ENCODE measurements at places on chromosomes 5 and 9. TPM values are rescaled to one million over a fixed set of nuclear protein-coding genes. Genes with fewer than 3 reads are reported as not detected.
A peak's percentile ranks its signal among the peaks of the same experiment; 100 is the strongest.

- H3K4me1 ChIP-seq: peaks cover 44% of the 10 kb centered on the region
- H3K36me3 ChIP-seq: no peaks in the 10 kb centered on the region
- no peak overlapping the region for H3K27ac ChIP-seq
Measured at GRCh38 chr9:120877276-120878034, 467 bp upstream of the PHF19 start.

- no peak for DNase-seq
- no peak overlapping the region for H3K4me3 ChIP-seq
- no peaks in the 10 kb centered on the region for H3K27me3 ChIP-seq
- H3K36me3 ChIP-seq: no peaks in the 10 kb centered on the region
Measured at GRCh38 chr9:72911247-72911775, 41.5 kb downstream of the ALDH1A1 start.

GRCh38 chr9:127531676-127532075 lies 80.4 kb downstream of the LRSAM1 start:
- peaks cover 27% of the 10 kb centered on the region for H3K4me1 ChIP-seq
- no peaks in the 10 kb centered on the region for H3K27me3 ChIP-seq
- H3K27ac ChIP-seq: 0 out of 2 replicates have a peak overlapping the region, but pooled peaks have one; percentile 13
- no peaks in the 10 kb centered on the region for H3K36me3 ChIP-seq
- DNase-seq: no peak

GRCh38 chr5:4868140-4868735 lies 271.9 kb upstream of the ADAMTS16 start:
- no peaks in the 10 kb centered on the region for H3K4me1 ChIP-seq
- no peak overlapping the region for H3K4me3 ChIP-seq
- H3K27ac ChIP-seq: no peak overlapping the region
- H3K27me3 ChIP-seq: no peaks in the 10 kb centered on the region
- H3K36me3 ChIP-seq: no peaks in the 10 kb centered on the region

DNA sequence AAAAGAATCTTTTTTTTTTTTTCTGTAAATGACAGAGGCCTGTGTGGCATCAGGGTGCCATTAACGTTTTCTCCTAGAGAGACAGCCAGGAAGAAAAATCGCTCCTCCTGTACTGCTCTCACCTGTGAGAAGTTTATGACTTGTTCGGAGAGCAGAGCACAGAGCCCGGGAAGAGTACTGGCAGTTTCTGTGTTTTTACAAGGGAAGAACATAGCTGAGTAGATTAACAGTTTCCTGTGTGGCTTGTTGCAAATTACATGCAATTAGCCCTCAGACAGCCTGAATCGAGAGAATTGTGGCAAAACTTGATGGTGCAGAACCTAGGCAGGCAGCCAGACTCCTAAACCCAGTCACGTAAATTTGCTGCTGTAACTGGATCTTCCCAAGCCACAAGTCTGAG lies 32.1 kb downstream of the PRKACG start:
- H3K4me3 ChIP-seq: no peak overlapping the region
- H3K27ac ChIP-seq: no peak overlapping the region
- no peaks in the 10 kb centered on the region for H3K36me3 ChIP-seq

- H3K36me3 ChIP-seq: no peaks in the 10 kb centered on the region
- H3K27ac ChIP-seq: no peak overlapping the region
- H3K27me3 ChIP-seq: no peaks in the 10 kb centered on the region
- DNase-seq: no peak
Measured at GRCh38 chr5:163677092-163677491, 171.7 kb downstream of the MAT2B start.

GRCh38 chr9:74589576-74589975 lies 92.4 kb downstream of the RORB start:
- H3K27me3 ChIP-seq: no peaks in the 10 kb centered on the region
- H3K4me3 ChIP-seq: no peak overlapping the region
- no peak overlapping the region for H3K27ac ChIP-seq
- no peaks in the 10 kb centered on the region for H3K36me3 ChIP-seq

GRCh38 chr5:124980163-124980941 lies 233.9 kb upstream of the ZNF608 start:
- H3K4me3 ChIP-seq: no peak overlapping the region
- H3K27ac ChIP-seq: no peak overlapping the region
- H3K4me1 ChIP-seq: peaks cover 26% of the 10 kb centered on the region
- DNase-seq: peak; percentile 61
- H3K27me3 ChIP-seq: no peaks in the 10 kb centered on the region

GRCh38 chr9:70675868-70676370 lies 261.5 kb upstream of the KLF9 start:
- no peak for DNase-seq
- H3K27ac ChIP-seq: no peak overlapping the region
- H3K27me3 ChIP-seq: no peaks in the 10 kb centered on the region
- H3K4me1 ChIP-seq: no peaks in the 10 kb centered on the region
- H3K36me3 ChIP-seq: no peaks in the 10 kb centered on the region
- H3K4me3 ChIP-seq: no peak overlapping the region

DNA sequence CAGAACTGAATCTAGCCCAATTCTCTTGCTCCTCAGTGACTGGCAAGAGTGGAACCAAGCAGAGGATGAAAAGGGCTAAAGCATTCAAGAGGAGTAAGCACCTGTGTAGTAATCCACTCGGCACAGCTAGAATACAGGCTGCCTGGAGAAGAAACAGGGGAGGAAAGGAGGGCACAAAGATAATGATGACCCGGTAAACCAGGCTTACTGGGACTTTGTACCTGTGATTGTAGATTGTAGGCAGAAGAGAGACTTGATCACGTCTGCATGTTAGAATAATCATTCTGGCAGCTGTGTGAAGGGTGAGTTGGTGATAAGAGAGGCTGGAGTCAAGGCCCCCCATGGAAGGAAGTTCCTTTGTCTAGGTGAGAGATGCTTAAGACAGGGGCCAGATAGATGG lies 20.6 kb upstream of the TNFSF15 start:
- DNase-seq: no peak
- no peak overlapping the region for H3K4me3 ChIP-seq
- no peaks in the 10 kb centered on the region for H3K4me1 ChIP-seq
- H3K27me3 ChIP-seq: no peaks in the 10 kb centered on the region
- H3K36me3 ChIP-seq: no peaks in the 10 kb centered on the region

GRCh38 chr5:61881821-61882487 lies 424.1 kb upstream of the KIF2A start:
- H3K36me3 ChIP-seq: no peaks in the 10 kb centered on the region
- H3K4me1 ChIP-seq: no peaks in the 10 kb centered on the region
- no peak overlapping the region for H3K27ac ChIP-seq
- no peak for DNase-seq
- no peak overlapping the region for H3K4me3 ChIP-seq

DNA sequence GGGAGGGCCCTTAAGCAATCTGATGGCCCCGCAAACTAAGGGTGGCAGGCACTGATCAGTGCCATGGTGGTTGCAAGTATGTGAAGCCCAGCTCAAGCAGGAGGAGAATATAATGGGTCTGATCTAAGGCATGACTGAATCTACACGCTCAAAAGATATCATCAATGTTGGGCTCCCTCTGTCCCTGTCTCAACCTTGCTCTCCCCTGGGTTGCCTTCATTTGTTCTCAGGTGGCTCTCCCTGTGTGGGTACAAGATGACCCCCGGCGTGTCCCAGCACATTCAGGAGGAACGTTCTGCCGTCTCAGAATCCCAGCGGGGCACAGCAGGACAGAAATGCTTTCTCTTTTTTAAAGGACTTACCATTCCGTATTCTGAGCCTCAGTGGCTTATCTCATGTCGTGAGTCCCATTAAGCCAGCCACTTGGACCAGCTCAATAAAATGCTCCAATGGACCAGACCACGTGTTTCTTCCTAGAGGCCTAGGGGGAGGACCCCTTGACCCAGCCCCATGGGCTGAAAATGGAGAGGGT lies 12.0 kb upstream of the RNF130 start:
- no peaks in the 10 kb centered on the region for H3K27me3 ChIP-seq
- DNase-seq: no peak
- peak overlapping the region; percentile 95 for H3K27ac ChIP-seq
- H3K4me1 ChIP-seq: peaks cover 40% of the 10 kb centered on the region
- H3K4me3 ChIP-seq: no peak overlapping the region
- H3K36me3 ChIP-seq: no peaks in the 10 kb centered on the region

DNA sequence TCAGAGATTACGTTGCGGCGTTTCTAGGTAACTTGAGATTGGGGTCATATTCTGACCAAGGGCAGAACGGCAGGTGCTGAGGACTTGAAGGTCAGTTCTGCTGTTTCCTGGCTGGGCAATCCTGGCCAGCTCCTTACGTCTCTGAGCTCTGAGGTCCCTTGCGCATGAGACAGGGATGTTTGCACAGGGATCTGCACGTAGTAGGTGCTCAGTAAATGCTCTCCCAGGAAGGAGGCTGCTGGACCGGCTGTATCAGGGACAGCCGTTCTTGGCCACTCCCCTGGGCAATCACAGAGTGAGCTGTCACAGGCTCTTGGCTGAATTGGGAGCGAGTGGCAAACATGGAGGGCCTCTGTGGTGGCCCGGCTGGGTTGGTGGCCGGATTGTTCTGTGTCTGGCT lies 8.3 kb downstream of the NCS1 start:
- peaks cover 15% of the 10 kb centered on the region for H3K4me1 ChIP-seq
- no peaks in the 10 kb centered on the region for H3K36me3 ChIP-seq
- no peak overlapping the region for H3K27ac ChIP-seq
- DNase-seq: no peak

DNA sequence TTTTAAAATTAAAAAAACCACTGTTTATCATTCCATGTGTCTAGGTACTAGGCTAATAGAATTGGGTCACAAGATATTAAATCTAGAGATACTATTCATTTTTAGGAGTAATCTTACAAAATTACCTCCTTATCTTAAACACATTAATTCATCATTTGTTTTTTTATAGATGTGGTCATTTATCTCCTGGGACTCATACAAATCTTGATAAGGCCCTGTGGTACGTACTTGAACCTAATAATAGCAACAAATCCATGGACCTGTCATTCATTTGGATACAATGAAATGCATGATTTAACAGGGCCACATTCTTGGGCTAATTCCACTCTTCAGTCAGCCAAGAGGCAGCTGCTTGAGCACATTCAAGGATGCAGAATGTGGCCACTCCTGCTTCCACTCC lies 66.4 kb upstream of the MARCHF11 start:
- H3K27ac ChIP-seq: no peak overlapping the region
- no peak for DNase-seq
- no peaks in the 10 kb centered on the region for H3K27me3 ChIP-seq
- H3K4me1 ChIP-seq: no peaks in the 10 kb centered on the region
- H3K4me3 ChIP-seq: no peak overlapping the region

- H3K27ac ChIP-seq: no peak overlapping the region
- H3K27me3 ChIP-seq: no peaks in the 10 kb centered on the region
- H3K4me3 ChIP-seq: no peak overlapping the region
- no peaks in the 10 kb centered on the region for H3K36me3 ChIP-seq
- DNase-seq: no peak
Measured at GRCh38 chr5:53403758-53404157, 76.7 kb upstream of the FST start.

DNA sequence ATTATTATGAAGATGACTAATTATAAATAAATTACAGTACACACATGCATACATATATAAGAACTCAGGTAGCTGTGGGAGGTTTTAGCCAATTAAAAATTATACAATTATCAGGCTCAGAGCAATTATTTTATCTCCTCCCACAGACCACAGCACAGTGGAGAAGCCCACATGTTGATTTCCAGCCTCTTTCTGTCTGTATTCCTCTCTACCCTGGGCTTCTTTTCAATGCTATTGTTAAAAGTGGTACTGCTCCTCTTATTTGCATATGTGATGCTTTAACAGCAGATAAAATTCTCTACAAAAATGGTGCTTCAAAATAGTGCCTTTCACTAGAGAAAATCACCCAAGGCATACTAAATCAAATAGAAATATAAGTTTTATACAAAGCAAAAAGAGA lies 218.7 kb downstream of the NFIB start:
- no peaks in the 10 kb centered on the region for H3K4me1 ChIP-seq
- H3K27me3 ChIP-seq: no peaks in the 10 kb centered on the region
- no peak overlapping the region for H3K27ac ChIP-seq
- H3K4me3 ChIP-seq: no peak overlapping the region

DNA sequence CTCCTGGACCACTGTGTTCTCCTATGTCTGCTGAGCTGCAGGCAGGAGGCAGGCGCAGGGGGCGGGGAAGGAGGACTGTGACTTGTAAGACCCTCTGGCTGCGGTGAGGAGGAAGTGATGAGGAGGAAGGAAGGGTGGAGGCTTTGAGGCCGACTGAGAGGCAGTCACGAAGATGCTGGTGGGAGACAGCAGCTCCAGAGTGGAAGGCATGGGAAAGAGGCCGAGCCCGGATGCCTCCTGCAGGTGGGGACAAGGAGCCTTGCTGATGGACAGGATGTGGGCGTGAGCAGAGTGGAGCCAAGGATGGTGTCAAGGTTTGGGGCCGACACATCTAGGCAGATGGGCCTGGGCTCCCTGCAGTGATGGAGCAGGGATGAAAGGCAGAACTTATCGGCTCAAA lies 74.3 kb upstream of the ICE1 start:
- H3K36me3 ChIP-seq: no peaks in the 10 kb centered on the region
- no peak overlapping the region for H3K4me3 ChIP-seq
- no peak for DNase-seq
- H3K27ac ChIP-seq: no peak overlapping the region
- no peaks in the 10 kb centered on the region for H3K4me1 ChIP-seq
- H3K27me3 ChIP-seq: no peaks in the 10 kb centered on the region

- H3K27ac ChIP-seq: no peak overlapping the region
- H3K4me1 ChIP-seq: no peaks in the 10 kb centered on the region
- no peak for DNase-seq
- H3K27me3 ChIP-seq: no peaks in the 10 kb centered on the region
- no peaks in the 10 kb centered on the region for H3K36me3 ChIP-seq
Measured at GRCh38 chr5:146825033-146825432, 53.5 kb downstream of the PPP2R2B start.

DNA sequence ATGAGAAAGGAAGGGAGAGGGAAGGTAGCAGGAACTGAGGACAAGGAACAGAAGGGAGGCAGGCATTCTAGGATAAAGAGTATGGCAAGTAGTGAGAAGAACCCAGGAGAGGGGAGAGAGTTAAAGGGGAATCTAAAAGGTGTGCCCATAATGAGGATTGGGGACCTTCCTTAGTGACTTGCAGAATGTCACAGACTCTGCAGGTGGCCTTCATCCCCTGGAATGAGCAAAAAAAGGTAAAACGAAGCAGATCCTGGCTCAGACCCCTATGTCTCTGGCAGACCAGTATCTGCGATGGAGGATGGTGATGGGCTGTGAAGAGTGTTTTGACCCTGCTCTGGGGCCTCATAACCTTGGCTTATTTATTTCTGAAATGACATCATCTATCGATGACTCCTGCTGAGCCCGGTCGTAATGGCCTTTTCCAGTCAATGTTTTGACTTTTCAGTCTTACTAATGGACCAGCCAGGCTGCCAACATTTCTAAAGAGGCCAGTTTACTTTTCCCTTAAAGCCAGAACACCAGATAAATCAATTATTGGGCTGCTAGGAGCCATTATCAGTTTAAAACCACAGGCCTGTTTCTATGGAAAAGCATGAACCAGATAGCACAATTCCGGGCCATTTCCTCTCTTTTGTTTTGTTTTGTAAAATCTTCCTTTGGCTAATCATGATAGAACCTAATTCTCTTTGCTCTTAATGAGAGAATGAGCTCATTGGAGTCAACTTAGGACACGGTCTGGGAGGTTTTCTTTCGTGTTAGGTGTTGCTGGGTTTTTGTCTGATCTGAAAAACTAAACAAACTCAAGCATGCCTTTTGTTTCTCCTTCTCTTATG lies 3.1 kb downstream of the TMOD1 start:
- no peaks in the 10 kb centered on the region for H3K36me3 ChIP-seq
- H3K27me3 ChIP-seq: peaks cover 50% of the 10 kb centered on the region
- no peak overlapping the region for H3K27ac ChIP-seq
- H3K4me3 ChIP-seq: no peak overlapping the region
- no peak for DNase-seq

GRCh38 chr9:93823245-93824072 lies 131.7 kb downstream of the BARX1 start:
- H3K4me1 ChIP-seq: peaks cover 8% of the 10 kb centered on the region
- no peak overlapping the region for H3K27ac ChIP-seq
- no peak overlapping the region for H3K4me3 ChIP-seq
- no peak for DNase-seq

Gene SEMA6A
- polyA plus RNA-seq: 122 TPM

Gene GRXCR2
- not detected for polyA plus RNA-seq

Gene CDKN2B-AS1
- polyA plus RNA-seq: not detected

Gene FOXD4
- 0.08 TPM for polyA plus RNA-seq

Gene TAF11L10
- not detected for polyA plus RNA-seq

Gene IER5L
- polyA plus RNA-seq: 0.65 TPM

Measured in H1 (cell line).